ENCODE measurements at places on chromosomes 6 and 20. TPM values are rescaled to one million over a fixed set of nuclear protein-coding genes. Genes with fewer than 3 reads are reported as not detected.

DNA sequence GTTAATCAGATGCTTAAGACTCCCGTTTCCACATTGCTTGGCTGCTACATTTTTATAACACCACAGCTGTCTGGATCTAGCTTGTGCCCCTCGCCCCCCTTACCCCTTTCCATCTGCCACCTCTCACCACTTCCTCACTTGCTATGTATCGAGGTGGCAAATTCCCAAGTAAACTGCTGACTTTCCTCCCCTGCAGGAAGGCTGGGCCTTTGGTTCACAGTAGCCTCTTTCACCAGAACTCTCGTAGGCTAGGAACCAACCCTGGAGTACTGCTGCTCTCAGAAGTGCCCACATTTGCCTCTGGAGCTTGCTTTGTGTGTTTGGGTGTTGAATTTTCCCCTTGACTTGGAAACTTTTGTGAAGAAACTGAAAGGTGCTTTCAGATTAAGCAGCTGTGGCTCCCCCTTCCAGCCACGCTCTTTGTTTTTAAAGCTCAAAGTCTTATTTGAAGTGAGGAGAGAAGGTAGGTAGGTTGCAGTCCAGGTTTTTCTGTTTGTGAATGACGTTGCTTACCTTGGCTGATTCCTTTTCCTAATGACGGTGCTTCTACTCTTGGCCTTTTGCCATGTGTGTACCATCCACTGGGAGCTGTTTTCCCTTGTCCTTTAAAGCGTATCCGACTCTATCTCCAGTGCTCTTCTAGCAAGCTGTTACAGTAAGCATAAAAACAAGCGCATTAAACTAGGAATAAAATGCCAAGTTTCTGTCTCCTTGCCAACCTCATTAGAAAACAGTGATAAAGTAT is 90.4 kb downstream of the CARMIL1 start:
- DNase-seq: peak; percentile 43

GRCh38 chr6:137487181-137487868 is 6.9 kb downstream of the OLIG3 start:
- peak; percentile 30 for DNase-seq

DNA sequence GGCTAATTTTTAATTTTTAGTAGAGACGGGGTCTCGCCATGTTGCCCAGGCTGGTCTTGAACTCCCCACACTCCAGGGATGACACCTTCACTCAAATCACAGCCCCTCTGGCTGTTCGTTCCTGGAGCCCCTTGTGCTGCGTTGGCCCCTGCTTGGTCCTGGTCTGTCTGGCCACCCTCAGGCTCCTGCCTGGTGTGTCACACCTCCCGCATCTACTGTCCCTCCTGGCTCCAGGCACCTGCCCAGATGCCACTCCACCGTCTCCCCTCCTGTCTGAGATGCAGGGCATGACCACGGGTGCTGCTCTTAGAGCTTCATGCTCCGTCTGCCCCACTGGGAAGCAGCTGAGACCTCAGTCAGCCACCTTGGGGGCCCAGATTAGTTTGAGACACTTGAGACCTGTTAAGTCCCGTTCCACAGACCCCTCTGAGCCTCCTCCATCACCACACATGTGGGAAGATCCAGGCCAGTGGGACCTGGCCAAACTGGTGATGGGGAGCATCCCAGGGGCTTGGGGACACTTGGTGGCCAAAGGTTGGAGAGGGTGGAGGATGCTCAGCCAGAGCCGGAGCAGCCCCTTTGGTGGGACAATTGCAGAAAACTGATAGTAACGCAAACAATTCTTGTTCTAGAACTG is 21.9 kb upstream of the NPBWR2 start:
- no peak for DNase-seq

DNA sequence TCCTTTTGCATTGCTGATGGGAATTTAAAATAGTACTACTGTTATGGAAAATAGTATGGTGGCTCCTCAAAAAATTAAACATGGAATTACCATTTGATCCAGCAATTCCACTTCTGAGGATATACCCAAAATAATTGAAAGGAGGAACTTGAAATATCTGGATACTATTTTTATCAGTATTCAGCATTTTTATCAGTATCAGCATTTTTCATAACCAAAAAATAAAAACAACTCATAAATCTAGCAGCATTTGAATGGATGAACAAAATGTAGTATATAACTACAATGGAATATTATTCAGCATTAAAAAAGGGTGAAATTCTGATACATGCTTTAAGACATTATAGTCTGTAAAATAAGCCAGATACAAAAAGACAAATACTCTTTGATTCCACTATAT is 763.4 kb upstream of the MAN1A1 start:
- no peak for DNase-seq

- DNase-seq: no peak
These were observed 286.2 kb upstream of the QKI start for GRCh38 chr6:163128324-163128723.

DNA sequence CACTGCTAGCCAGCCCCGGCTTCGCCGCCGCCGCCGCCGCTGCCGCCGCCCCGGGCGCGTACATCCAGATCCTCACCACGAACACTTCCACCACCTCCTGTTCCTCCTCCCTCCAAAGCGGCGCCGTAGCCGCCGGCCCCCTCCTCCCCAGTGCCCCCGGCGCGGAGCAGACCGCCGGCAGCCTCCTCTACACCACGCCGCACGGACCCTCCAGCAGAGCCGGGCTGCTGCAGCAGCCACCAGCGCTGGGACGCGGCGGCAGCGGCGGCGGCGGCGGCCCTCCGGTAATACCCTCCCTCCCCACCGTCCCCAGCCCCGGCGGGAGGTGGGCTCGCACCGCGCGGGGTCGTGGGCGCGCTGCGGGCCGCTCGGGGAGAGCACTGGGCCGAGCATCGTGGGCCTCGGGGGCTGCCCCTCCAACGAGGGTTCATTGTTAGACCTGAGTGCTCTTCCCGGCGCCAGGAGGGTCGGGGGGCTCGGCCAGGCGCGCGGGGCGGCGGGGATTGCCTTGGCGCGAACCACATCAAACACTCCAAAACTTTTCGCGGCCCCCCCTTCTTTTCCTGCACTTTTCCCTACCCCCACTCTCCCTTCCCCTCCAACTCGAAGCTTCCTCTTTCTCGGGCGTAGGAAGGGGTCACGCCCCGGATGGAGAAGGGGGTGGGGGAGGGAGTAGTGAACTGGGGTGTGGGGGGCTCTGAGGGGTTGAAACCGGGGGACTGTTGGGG is 827 bp downstream of the E2F3 start:
- DNase-seq: peak; percentile 46

DNA sequence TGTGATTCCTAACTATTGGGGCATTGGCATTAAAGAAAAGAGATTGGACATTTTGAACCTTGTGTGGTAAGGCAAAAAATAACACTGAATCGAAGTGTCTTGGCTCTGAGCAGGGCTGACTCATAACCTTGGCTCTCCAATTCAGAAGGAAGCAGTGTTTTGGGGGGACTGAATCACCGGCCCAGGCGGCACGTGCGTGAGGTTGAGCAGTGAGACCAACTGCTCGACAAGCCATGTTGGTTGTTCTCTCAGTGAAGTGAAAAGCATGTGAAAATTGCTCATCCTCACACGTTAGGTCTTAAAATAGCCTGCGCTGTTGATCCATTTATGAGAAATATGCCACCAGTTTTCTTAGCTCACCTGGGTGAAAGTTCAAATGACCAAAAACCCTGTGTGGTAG is 137.8 kb upstream of the SPACA1 start:
- DNase-seq: no peak

DNA sequence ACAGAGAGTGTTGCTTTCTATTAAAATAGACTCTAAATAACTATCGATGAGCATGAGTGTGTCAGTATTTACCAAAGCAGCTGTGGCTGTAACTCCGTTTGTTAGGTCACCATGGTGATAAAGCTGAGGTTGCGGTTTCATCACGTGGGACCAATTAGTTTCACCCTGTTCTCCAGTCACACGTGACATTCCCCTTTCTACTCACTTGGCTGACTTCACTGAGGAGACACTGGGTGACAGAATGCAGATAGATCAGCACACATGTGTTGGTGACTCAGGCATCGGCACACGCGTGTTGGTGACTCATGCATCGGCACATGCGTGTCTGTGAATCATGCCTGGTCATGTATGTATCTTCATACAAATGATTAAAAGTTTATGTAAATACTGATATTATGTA is 285.4 kb downstream of the THBS2 start:
- no peak for DNase-seq

DNA sequence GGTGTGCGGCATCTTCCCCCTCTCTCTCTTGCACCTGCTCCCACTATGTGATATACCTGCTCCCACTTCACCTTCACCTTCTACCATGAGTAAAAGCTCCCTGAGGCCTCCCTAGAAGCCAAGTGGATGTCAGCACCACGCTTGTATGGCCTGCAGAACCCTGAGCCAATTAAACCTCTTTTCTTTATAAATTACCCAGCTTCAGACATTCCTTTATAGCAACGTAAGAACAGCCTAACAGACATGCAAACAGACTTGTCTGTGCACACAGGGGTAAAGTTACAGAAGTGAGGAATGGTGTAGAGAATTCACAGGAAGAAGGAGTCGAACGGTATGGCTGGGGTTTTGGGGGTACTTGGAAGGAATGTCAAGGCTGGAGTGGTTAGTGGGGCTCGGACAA is 14.8 kb upstream of the TGM2 start:
- no peak for DNase-seq

The SRMS gene
- total RNA-seq: not detected

The SYCP2 gene
- 2.5 TPM for total RNA-seq

The PRICKLE4 gene
- total RNA-seq: 1.3 TPM

The TRIM31 gene
- 0.19 TPM for total RNA-seq

The DNAH8 gene
- not detected for total RNA-seq

The RPRD1B gene
- total RNA-seq: 19.7 TPM

Measured in pancreas (tissue), 10 donors.